Adrenal gland (tissue), 19 donors: ENCODE measurements at places on chromosomes 2 and 18.
A peak's percentile ranks its signal among the peaks of the same experiment; 100 is the strongest.

DNA sequence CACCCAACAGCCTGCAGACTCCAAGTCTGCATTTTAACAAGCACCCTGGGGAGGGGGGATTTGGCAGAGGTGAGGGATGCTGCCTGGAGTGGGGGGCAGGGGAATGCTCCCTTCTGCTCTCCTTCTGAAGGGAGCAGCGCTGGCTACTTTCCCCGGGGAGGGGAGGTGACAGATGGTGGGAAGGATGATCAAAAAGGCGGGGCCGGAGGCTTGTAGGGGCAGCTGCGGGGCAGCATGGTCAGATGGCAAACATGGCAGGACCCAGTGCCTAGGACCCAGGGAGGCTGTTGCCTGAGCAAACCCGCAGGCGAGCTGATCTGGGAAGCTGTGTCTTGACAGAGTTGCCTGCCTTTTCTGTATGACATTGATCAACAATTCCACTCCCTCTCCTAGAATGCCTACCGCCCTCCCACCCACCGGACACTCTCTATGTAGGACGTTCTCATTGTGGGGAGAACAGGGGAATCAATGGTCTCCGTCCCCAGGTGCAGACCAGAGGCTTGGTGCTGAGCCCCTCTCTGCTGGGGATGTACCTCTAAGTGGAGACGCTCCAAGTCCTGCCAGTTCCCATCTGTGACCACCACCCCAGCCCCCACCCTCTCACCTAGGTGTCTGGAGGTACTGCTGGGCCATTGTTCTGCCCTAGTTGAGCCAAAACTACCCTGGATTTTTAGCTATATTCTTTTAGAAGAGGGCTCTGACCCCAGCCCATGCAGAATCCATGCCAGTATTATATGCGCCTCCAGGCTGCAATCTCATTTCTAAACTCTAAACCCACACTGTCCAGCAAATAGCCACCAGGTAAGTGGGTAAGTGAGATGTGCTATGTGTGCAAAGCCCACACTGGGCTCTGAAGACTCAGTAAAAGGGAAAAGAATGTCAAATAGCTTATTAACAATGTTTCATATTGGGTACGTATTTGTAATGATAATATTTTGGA lies 89.7 kb upstream of the SEC11C start:
- no peaks in the 10 kb centered on the region for H3K36me3 ChIP-seq
- H3K4me1 ChIP-seq, result no peaks in the 10 kb centered on the region
- H3K4me3 ChIP-seq, result no peak overlapping the region
- DNase-seq, result no peak

- no peaks in the 10 kb centered on the region for H3K27me3 ChIP-seq
- no peak for DNase-seq
- no peaks in the 10 kb centered on the region for H3K36me3 ChIP-seq
- no peak overlapping the region for H3K4me3 ChIP-seq
These were observed 120.0 kb downstream of the SNTG2 start for GRCh38 chr2:1070601-1071000.

- peaks cover 22% of the 10 kb centered on the region for H3K4me1 ChIP-seq
- H3K27me3 ChIP-seq, result no peaks in the 10 kb centered on the region
- peak overlapping the region; percentile 5 for H3K27ac ChIP-seq
These were observed 13.2 kb downstream of the SPATS2L start for GRCh38 chr2:200319548-200320337.

- no peaks in the 10 kb centered on the region for H3K27me3 ChIP-seq
- no peak overlapping the region for H3K27ac ChIP-seq
- DNase-seq, result no peak
These were observed 55.4 kb upstream of the THOC1 start for GRCh38 chr18:323253-323622.

- H3K36me3 ChIP-seq, result no peaks in the 10 kb centered on the region
- DNase-seq, result peak; percentile 73
- no peaks in the 10 kb centered on the region for H3K4me1 ChIP-seq
These were observed 81.0 kb downstream of the SP3 start for GRCh38 chr2:173884025-173884802.

- peak; percentile 95 for DNase-seq
- H3K27ac ChIP-seq, result peak overlapping the region; percentile 92
- H3K36me3 ChIP-seq, result peaks cover 98% of the 10 kb centered on the region
- H3K4me1 ChIP-seq, result peaks cover 19% of the 10 kb centered on the region
These were observed 93.3 kb upstream of the EML6 start for GRCh38 chr2:54629914-54630857.

DNA sequence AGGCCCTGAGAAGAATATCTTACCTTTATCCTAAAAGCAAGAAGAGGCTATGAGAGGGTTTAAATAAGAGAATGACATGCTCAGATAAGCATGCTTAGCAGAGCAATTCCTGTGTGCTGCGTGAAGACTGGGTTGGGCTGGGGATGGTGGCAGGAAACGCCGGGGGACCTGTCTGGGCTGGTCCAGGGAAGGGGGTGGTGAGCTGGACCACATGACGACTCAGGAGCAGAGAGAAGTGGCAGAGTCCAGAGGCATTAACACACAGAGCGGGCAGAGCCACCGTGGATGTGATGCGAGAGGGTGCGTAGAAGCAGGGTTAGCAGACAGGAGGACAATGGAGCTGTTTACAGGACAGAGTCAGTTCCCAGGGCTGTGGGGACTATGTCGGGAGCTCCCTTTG lies 84.5 kb downstream of the ZBTB7C start:
- no peak overlapping the region for H3K4me3 ChIP-seq
- H3K27ac ChIP-seq, result no peak overlapping the region
- H3K36me3 ChIP-seq, result no peaks in the 10 kb centered on the region
- no peaks in the 10 kb centered on the region for H3K27me3 ChIP-seq
- peaks cover 8% of the 10 kb centered on the region for H3K4me1 ChIP-seq

GRCh38 chr2:23211987-23212583 lies 172.9 kb upstream of the KLHL29 start:
- H3K27me3 ChIP-seq, result no peaks in the 10 kb centered on the region
- no peaks in the 10 kb centered on the region for H3K4me1 ChIP-seq
- no peak for DNase-seq
- no peak overlapping the region for H3K4me3 ChIP-seq
- no peak overlapping the region for H3K27ac ChIP-seq

DNA sequence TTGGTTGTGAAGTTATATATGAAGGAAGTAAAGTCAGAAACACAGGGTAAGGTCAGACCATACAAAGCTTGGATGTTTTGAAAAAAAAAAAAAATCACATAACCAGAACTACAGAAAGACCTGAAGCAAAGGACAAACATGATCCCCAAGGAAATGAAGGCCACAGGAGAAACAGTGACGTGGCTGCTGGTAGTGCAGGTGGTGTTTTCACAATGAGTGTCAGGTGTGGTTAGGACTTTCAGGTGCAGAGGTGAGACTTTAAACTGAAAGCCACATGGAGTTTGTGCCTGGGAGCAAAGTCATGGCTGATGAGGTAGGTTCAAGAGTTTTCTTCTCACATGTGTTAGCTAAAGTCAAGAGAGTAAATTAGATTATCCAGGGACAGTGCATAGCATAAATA lies 270.7 kb downstream of the PIEZO2 start:
- H3K27ac ChIP-seq, result no peak overlapping the region
- H3K4me3 ChIP-seq, result no peak overlapping the region
- H3K27me3 ChIP-seq, result no peaks in the 10 kb centered on the region

DNA sequence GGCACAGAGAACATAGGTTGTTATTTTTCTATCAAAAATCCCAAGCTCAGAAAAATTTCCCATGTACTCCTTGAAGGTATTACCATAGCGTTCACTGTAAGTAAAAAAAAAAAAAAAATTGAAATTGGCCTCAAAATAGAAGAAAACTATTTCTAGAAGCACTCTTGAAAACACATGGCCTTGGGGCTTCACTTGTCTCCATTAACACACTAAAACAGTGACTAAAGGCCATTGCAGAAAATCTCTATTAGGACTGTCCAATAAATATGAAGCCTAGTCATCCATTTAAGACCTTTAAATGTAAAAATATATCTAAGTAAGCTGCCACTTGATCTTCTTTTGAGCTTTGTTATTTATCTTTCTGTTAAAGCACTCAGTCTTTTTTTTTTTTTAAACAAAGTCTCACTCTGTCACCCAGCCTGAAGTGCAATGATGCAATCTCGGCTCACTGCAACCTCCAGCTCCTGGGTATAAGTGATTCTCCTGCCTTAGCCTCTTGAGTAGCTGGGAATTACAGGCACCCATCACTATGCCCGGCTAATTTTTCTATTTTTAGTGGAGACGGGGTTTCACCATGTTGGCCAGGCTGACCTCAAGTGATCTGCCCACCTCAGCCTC lies 35.8 kb downstream of the CCDC68 start:
- no peaks in the 10 kb centered on the region for H3K4me1 ChIP-seq
- no peaks in the 10 kb centered on the region for H3K27me3 ChIP-seq
- no peaks in the 10 kb centered on the region for H3K36me3 ChIP-seq

DNA sequence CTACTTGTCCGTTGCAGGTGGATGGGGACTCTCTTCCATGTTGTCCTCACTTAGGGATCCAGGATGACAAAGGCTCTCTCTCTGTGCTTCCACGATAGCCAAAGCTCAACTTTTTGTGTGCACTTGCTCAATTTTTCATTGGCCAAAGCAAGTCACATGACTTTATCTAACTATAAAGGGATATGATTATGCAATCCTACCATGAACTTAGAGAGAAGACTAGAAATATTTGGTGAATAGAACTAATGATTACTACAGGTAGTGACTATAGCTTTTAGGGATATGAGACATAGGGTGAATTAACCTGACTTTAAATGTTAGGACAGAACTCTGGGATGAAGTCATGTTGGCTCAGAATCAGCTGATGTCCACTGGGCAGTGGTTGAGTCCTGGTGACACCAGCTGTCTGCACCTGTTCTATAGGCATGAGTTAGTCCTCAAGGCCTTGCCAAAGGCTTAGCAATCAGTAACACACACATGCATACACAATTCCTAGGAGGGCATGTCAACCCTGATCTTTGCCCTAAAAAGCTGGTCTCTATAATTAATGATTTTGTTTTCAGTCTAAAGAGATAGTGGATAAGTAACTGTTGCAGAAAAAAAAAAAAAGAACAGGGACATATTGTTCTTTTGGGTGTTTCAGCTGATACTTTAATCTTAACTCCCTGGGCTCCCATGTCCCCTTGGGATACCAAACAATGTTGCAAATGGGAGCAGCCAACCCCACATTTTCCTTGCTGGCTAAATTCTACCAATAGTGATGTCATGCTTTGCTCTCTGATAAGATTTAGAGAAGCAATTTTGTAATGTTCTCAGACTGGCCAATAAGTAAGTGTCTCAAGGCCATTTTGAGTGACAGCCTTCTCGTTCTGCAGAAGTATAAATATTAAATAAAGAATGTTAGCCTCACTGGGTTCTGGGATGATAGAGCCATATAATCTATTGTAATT lies 12.5 kb upstream of the HK2 start:
- H3K4me3 ChIP-seq, result no peak overlapping the region
- no peaks in the 10 kb centered on the region for H3K27me3 ChIP-seq
- DNase-seq, result no peak
- H3K27ac ChIP-seq, result no peak overlapping the region
- H3K36me3 ChIP-seq, result no peaks in the 10 kb centered on the region
